ENCODE measurements at places on chromosomes 1 and 21.

DNA sequence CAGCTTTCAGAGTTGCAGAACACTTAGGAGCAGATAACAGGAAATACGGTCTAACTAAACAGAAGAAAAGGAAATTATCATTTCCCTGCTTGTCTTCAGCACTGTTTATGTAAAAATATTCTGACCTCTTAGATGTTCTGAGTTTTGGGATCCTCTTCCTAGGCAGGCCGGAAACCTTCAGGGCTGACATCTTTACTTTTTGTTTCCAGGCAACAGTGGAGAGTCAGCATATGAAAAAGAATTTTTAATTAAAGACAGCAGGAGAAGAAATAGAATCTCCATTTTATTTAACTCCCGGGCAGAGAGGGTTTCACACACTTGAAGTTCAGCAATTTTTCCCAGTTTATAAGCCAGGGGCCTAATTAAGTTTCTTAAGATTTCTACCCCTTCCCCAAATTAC, 5.1 kb upstream of the RIPPLY3 start:
- no peaks in the 10 kb centered on the region for H3K27me3 ChIP-seq
- DNase-seq = no peak
- no peak overlapping the region for H3K4me3 ChIP-seq
- H3K36me3 ChIP-seq = peaks cover 6% of the 10 kb centered on the region
- H3K4me1 ChIP-seq = no peaks in the 10 kb centered on the region
- no peak overlapping the region for H3K27ac ChIP-seq

GRCh38 chr1:27099587-27100334, 55.2 kb downstream of the SLC9A1 start:
- H3K4me1 ChIP-seq = peaks cover 24% of the 10 kb centered on the region
- H3K4me3 ChIP-seq = no peak overlapping the region
- DNase-seq = peak; percentile 63
- no peaks in the 10 kb centered on the region for H3K27me3 ChIP-seq
- H3K36me3 ChIP-seq = peaks cover 5% of the 10 kb centered on the region
- peak overlapping the region; percentile 43 for H3K27ac ChIP-seq

DNA sequence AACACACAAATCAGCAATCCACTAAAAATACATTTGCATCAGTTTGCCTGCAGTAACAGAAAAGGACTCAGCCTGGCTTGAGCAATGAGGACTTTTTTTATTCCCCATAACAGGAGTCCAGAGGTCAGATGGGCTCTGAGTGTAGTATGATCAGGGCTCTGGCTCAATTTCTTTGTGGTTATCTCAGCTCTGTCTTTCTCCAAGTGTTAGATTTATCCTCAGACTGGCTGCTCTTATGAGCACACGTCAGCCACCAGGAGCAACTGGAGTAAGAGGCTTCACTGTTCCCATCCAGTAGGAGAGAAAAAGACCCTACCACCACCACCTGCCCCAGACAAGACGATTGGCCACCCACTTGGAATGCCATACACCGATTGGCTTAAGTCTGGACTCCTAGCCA, 36.2 kb upstream of the KLHDC7A start:
- H3K27ac ChIP-seq = no peak overlapping the region
- no peak for DNase-seq
- H3K36me3 ChIP-seq = peaks cover 7% of the 10 kb centered on the region
- no peaks in the 10 kb centered on the region for H3K4me1 ChIP-seq

- H3K36me3 ChIP-seq = peaks cover 7% of the 10 kb centered on the region
- peak overlapping the region; percentile 60 for H3K4me3 ChIP-seq
- peak overlapping the region; percentile 80 for H3K27ac ChIP-seq
- H3K4me1 ChIP-seq = peaks cover 64% of the 10 kb centered on the region
- no peaks in the 10 kb centered on the region for H3K27me3 ChIP-seq
Measured at GRCh38 chr21:44927587-44928461, 7.1 kb upstream of the ITGB2 start.

DNA sequence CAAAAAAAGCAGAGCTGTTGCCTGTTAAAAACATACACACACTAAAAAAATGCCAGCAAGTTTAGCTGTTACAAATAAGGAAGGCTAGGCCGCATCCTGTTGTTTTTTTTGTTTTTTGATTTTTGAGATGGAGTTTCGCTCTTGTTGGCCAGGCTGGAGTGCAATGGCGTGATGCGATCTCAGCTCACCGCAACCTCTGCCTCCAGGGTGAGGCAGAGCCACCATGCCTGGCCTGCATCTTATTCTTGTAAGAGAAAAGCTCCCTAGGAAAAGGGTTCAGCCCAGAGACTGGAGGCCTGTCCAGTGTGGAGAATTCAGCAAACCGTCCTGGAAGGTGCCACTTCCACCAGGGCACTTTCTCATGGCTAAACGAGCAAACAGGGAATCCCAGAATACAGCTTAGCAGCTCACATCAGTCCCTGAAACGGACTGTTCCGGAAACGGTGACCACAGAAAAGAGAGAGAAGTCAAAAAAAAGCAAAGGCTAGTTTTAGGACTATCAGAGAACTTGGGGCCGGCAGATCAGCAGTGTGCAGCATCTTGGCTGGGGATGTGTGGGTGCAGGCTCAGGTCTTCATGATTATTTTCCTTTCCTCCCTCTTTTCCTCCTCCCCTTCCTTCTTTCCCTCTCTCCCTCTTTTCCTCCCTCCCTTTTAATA, 283.6 kb downstream of the AJAP1 start:
- DNase-seq = no peak
- no peaks in the 10 kb centered on the region for H3K4me1 ChIP-seq
- H3K36me3 ChIP-seq = no peaks in the 10 kb centered on the region
- no peaks in the 10 kb centered on the region for H3K27me3 ChIP-seq

- H3K4me1 ChIP-seq = peaks cover 6% of the 10 kb centered on the region
- no peak overlapping the region for H3K4me3 ChIP-seq
- no peak for DNase-seq
- H3K27ac ChIP-seq = no peak overlapping the region
- no peaks in the 10 kb centered on the region for H3K36me3 ChIP-seq
Measured at GRCh38 chr1:221241157-221241556, 361.9 kb downstream of the HLX start.

DNA sequence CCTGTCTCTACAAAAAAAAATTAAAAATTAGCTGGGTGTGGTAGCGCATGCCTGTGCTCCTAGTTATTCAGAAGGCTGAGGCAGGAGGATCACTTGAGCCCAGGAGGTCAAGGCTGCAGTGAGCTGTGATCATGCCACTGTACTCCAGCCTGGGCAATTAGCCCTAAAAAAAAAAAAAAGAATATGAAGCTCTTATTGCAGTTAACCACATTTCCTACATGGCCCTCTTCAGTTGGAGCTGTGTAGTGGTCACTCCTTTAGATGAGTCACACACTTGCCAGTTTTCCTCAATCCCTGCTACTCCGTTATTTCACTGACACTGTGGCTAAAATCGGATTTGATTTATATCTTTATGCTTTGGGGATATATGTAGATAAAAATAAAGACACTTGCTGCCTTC, 11.8 kb downstream of the NFYC start:
- peaks cover 10% of the 10 kb centered on the region for H3K4me1 ChIP-seq
- H3K4me3 ChIP-seq = no peak overlapping the region
- peak; percentile 87 for DNase-seq
- H3K36me3 ChIP-seq = no peaks in the 10 kb centered on the region

DNA sequence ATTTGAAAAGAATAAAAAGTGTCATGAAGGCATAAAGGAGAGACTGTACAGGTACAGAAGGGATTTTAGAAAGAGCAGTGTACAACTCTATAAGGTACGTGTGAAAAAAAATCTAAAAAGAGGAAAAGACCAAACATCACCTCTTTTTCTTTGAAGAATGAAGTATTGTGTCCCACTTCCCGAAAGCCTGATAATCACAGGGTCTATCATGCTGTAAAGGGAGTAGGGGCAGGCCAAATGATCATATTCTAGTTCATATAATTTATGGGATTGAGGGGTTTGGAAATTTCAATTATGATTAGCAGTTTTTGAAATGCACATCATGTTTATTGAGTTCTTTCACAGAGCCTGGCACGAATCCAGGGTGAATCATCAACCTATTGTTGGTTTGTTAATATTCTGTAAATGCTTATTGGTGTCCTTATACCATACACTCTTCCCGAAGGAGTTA, 910 bp upstream of the RERE start:
- no peaks in the 10 kb centered on the region for H3K27me3 ChIP-seq
- peaks cover 47% of the 10 kb centered on the region for H3K4me1 ChIP-seq
- H3K27ac ChIP-seq = peak overlapping the region; percentile 97
- H3K36me3 ChIP-seq = peaks cover 6% of the 10 kb centered on the region

DNA sequence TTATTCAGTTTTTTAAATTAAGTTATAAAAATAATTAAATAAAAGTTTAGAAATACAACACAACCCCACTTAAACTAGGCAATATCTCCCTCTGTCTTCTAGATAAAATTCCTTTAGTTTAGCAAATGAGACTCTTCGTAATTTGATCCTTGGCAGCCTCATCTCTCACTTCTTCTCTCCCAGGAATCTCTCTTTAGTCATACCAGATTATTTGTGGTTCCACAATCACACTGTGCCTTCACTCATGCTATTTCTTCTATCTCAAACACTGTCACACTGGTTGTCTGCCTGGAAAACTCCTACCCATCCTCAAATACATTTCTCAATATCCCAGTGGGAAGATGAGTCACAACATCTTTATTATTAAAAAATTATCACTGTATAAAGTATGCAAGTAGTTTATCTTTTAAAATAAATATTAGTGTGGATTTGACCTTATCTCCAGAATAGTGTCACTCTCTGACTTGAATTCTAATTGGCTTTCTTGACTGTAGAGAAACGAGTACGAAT, 195.5 kb downstream of the KCNH1 start:
- no peaks in the 10 kb centered on the region for H3K27me3 ChIP-seq
- H3K4me3 ChIP-seq = no peak overlapping the region
- no peak for DNase-seq
- H3K4me1 ChIP-seq = no peaks in the 10 kb centered on the region

DNA sequence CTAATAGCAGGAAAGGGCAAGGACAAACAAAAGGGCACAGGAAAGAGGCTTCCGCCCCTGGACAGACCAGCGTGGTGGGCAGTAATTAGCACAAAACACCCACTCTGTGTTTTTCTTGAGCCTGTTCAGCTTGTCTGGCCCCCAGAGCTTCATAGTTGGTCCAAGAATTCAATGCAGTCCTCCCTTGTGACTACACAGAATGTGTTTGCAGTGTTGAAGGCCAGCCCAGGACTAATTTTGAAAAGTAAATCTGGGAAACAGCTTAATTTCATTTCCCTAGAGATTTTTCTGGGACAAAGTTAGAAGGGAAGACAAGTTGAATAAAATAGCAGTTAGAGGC, 49.2 kb upstream of the LMO4 start:
- H3K4me1 ChIP-seq = no peaks in the 10 kb centered on the region
- H3K27me3 ChIP-seq = no peaks in the 10 kb centered on the region
- H3K4me3 ChIP-seq = no peak overlapping the region
- H3K27ac ChIP-seq = no peak overlapping the region
- no peaks in the 10 kb centered on the region for H3K36me3 ChIP-seq

DNA sequence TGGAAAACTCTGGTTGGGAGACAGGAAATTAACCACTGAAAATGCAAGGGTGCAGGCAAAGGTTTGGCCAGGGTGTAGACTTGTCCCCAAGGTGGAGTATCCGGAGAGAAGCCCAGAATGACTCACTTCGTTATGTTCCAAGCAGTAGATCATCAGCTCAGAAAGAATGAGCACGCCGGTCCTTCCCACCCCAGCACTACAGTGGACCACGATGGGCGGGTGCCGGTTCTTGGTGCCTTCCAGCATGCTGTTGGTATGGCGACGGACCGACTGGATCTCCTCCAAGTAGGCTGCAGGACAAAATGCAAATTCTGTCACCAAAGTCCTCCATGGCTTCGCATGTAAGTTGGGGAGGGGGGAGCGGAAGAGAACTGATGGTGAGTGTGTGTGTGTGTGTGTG, 83.4 kb downstream of the SMYD2 start:
- H3K27ac ChIP-seq = no peak overlapping the region
- H3K27me3 ChIP-seq = no peaks in the 10 kb centered on the region
- no peak for DNase-seq

DNA sequence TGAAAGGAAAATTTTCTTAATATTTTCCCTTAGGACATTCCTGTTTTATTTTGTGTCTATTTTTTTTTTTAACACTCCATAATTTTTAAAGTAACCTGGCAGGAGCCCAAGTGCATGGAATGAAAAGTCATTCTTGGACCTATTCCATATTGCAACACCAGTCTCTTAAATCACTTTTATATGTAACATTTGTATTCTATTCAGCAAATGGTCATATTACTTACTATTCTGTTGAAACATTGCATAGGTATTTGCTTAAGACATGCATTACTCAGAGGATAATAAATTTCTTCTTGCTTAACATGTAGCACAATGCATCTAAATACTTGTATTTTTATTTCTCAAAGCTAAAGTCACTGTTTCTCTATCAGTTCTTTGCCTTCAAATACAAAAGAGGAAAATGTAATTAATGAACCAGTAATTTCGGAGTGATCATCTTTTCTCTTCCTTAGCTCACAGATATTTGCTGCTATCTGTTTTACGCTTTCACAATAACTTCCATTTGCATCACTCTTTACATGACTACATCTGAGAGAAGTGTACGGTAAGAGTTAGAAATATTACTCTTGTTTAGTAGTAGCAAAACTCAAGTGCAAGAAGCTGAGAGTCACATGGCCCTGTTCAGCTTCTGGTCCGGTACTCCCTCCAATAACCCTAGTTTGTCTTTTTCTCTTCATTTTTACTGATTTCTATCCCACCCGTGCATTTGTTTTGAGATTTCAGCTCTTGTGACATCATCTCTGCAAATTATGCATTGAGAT, 394.8 kb downstream of the USP25 start:
- peak overlapping the region; percentile 53 for H3K4me3 ChIP-seq
- H3K36me3 ChIP-seq = no peaks in the 10 kb centered on the region
- H3K27ac ChIP-seq = peak overlapping the region; percentile 79
- H3K27me3 ChIP-seq = peaks cover 8% of the 10 kb centered on the region
- peak; percentile 93 for DNase-seq

GRCh38 chr1:20380616-20381035, 90.0 kb downstream of the VWA5B1 start:
- H3K4me3 ChIP-seq = no peak overlapping the region
- no peak overlapping the region for H3K27ac ChIP-seq
- DNase-seq = peak; percentile 39
- H3K4me1 ChIP-seq = peaks cover 15% of the 10 kb centered on the region

DNA sequence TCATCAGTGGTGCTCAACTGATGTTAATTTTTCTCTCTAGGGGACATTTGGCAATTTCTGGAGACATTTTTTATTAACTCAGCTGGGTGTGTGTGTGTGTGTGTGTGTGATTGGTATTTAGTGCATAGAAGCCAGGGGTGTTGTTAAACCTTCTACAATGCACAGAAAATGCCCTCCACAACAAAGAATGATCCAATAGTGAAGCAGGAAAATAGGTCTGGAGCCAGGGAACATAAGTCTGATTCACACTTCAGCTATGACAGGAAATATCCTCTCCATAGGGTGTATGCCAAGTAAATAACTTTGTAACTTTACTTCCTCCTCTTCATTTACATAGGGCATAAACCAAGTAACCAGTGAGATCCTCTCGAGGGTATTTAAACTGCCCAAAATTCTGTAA, 25.1 kb upstream of the TMEM61 start:
- DNase-seq = peak; percentile 80
- peaks cover 2% of the 10 kb centered on the region for H3K36me3 ChIP-seq
- H3K27ac ChIP-seq = peak overlapping the region; percentile 90

DNA sequence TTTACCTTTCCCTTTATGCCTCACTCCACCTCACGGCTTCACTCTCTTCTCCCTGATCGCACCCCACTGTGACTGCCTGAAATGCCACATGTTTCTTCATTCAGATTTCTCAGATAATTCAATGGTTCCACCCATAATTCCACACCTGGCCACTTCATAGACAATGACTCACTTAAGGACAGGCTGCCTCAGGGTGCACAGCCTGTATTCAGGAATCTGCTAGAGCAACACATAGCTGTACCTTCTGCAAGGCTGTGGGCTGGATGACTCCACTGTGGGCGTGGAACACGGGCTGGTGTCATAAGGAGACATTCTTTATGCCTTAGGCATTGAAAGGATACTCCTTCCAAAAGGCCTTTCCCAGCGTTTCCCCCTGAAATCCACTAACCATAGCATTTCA, 36.1 kb downstream of the L1TD1 start:
- DNase-seq = peak; percentile 97
- no peaks in the 10 kb centered on the region for H3K27me3 ChIP-seq
- no peaks in the 10 kb centered on the region for H3K36me3 ChIP-seq
- H3K27ac ChIP-seq = peak overlapping the region; percentile 43

Data from MCF 10A (cell line).